ENCODE measurements at places on chromosomes 6 and 20.

- no peak for DNase-seq
Measured at GRCh38 chr6:160730911-160731310, 28.9 kb downstream of the PLG start.

DNA sequence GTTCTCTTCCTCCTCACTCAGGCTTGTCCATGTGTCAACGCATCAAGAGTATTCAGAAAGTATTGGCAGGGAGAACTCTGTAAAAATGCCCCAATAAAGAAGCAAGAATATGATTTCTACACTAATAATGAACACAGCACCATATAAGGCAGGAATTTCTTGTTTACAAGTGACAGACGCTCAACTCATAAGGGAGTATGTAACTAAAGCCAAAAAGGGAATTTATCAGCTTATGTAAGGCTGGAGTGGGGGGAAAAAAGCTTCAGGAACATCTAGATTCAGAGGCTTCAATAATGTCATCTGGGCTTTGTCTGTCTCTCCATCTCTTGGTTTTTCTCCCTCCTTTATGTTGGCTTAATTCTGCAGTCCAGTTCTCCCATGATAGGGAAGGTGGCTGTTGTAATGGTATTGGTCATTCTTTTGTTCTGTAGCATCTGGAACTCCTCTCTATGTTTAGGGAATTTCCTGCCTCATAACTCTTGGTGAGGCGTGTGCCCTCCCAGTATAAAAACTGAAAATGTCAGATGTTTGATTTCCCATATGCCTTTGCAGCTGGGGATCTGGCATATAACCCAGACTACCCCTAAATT, 125.1 kb upstream of the COL21A1 start:
- no peak for DNase-seq

DNA sequence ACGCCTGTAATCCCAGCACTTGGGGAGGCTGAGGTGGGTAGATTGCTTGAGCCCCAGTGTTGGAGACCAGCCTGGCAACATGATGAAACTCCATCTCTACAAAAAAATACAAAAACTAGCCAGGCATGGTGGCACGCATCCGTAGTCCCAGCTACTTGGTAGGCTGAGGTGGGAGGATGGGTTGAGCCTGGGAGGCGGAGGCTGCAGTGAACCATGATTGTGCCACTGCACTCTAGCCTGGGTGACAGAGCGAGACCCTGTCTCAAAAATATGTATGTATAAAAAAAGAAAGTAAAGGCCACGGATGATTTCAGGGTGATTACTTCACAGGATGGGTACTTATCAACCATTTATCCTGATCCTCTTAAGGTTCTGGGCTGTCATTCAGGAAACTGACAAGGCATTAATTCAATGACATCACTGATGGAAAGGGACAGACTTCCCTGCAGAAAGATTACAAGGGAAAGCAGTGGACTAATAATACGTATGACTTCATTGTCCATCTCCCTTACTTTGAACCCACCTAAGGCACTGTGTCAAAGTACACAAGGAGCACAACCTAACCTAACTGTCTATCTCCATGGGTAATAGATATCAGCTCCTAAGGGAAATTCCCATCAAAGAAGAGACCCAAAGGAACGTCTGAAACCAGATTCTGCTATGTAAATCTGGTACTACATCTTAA, 61.2 kb downstream of the ZMYND8 start:
- no peak for DNase-seq

GRCh38 chr6:79117752-79118151, 39.7 kb upstream of the PHIP start:
- DNase-seq, result no peak

DNA sequence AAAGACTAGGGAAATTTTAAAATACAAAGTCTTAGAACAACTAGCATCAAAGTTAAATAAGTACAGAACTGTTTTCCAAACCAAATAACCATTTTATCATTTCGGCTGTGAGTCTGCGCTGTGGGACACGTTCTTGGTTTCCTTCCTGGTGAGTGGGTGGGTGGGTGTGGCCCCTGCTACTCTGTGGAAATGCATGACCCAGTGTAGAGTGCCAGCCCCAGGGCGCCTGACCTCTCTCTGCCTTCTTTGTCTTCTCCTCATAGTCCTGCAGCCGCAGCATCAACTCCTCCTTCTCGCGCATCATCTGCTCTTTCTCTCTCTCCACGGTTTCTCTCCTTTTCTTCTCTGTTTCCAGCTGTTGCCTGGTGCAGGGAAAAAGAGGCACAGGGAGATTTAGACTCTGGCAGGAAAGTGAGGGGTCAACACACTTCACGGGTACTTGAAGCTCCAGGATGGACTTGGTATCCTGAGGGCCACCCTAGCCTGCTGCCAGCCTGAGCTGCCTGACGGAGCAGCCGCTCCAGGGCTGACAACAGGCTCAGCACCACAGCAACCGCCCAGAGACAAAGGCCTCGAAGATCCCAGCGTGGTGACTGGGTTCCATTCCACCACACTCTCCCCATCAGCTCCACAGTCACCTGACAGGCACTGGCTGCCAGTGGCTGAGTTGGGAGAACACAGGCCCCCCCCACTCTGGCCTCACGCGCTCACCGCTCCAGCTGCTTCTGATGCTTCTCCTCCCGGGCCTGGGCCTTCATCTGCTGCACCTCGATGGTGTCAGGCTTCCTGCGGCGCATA, 48.4 kb downstream of the EZR start:
- DNase-seq, result no peak

GRCh38 chr6:169048185-169048864, 205.3 kb downstream of the THBS2 start:
- DNase-seq, result no peak

GRCh38 chr6:45665859-45666258, 288.1 kb upstream of the SUPT3H start:
- no peak for DNase-seq

- no peak for DNase-seq
Measured at GRCh38 chr6:49815166-49815565, 28.1 kb upstream of the PGK2 start.

- no peak for DNase-seq
Measured at GRCh38 chr6:138103871-138104270, 3.3 kb downstream of the PERP start.

DNA sequence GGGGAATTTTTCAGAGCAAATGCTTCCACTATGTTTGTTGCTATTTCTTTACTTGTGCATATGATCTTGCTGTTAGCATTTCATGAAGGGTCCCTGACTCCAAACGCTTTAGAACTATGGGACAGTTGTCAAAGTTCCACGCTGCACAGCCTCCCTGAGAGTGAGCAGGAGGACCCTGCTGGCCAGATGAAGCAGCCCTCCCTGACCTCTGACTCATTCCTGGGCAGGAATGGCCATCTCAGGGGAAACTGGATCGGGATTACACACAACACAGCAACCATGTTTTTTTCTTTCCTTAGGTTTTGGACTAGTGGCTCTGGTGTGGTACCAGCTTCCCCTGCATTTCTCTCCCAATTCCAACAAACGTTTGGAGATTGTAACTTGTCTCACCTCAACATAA, 710.9 kb upstream of the AGPAT4 start:
- DNase-seq, result no peak

GRCh38 chr6:81476881-81477280, 275.6 kb downstream of the TENT5A start:
- no peak for DNase-seq

DNA sequence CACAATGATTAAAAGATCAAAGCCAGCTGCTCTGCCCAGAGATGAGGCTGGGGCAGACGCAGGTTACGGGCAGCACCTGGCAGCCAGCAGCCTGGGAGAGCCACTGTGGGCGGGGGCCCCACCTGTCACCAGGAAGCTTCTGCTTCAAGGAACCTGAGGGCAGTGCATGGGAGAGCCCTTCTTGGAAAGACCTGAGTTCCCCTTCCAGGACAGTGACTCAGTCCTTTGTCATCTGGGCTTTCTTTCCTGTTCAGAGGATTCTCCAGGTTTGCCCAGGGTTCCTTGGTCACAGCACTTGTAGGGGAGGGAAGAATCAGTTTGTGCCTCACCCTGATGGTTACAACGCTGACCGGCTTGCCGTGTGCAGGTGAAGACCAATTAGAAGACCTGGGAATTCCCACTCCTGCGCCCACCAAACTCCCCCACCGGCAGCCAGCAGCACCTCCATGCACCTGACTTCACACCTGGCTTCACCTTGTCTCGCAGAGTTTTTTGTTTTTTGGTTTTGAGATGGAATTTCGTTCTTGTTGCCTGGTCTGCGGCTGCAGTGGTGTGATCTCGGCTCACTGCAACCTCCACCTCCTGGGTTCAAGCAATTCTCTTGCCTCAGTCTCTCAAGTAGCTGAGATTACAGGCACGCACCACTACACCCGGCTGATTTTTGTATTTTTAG, 2.0 kb downstream of the ZBP1 start:
- no peak for DNase-seq

- DNase-seq, result no peak
Measured at GRCh38 chr6:63589952-63590411, 17.7 kb downstream of the LOC128125822 start.

GRCh38 chr20:38043512-38044300, 10.2 kb downstream of the RPRD1B start:
- DNase-seq, result no peak

DNA sequence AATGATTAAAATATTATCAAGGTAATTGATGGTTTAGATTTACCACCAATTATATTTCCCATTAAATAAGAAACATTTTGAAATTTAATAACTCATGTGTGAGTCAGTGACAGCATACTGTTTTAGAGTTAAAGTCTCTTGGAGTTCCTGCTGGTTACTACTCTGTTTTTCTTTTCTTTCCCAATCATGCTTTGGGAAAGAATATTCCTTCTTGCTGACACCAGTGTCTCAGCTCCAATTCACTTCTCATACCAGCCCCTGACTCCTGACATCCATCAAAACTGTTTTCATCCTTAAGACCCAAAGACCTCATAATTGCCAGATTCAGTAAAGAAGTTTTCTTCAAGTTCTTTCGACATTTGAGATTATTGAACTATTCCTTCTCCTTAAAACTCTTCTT, 50.3 kb downstream of the AIG1 start:
- no peak for DNase-seq

DNA sequence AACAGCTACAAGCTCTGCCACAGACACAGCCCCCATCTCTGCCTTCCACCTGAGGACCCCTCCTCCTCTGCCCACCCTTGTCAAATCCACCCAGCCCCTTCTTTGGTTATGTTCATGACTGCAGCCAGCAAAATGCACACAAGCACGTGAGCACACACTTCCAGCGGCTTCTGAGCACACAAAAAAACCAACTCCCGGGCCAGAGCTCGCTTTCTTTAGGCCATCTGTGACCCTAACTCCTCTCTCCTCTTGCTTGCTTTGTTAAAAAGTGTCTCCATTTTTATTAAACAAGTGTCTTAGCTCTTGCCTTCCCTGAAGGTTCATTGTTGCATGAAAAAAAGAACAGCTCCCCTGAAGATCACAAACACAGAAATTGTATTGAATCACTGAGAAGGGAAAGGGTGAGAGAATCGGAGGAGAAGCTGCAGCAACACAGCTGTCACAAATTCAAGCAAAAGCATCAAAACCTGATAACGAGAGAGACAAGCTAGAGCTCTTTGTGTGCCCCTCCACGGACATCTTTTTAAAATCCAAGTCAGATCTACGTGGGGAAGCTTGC, 142.1 kb downstream of the CD83 start:
- DNase-seq, result no peak

DNA sequence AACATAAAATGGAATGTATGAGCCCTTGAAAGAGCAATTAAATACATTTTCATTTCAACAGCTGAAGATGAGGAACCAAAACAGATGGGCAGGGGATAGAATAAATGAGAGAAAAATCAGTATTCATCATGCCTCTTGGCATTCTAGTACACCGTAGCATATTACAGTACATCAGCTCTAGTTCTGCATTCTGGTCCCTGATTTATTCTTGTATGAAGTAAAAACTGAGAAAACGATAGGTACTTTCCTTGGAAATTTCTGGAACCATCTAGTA, 349.4 kb downstream of the ARHGAP18 start:
- no peak for DNase-seq

Data from stimulated activated CD8-positive, alpha-beta memory T cell treated with anti-CD3 and anti-CD28 coated beads, Interleukin-7, amount 100 ng/mL, for 24 hours (primary cell).